Fibroblast of skin of right biceps (primary cell): ENCODE measurements at places on chromosomes 1 and 21.
A peak's percentile ranks its signal among the peaks of the same experiment; 100 is the strongest.

- no peak for DNase-seq
These were observed 55.5 kb upstream of the EPS8L3 start for GRCh38 chr1:109818988-109819764.

GRCh38 chr1:237281481-237281880 lies 239.5 kb downstream of the RYR2 start:
- no peak for DNase-seq

DNA sequence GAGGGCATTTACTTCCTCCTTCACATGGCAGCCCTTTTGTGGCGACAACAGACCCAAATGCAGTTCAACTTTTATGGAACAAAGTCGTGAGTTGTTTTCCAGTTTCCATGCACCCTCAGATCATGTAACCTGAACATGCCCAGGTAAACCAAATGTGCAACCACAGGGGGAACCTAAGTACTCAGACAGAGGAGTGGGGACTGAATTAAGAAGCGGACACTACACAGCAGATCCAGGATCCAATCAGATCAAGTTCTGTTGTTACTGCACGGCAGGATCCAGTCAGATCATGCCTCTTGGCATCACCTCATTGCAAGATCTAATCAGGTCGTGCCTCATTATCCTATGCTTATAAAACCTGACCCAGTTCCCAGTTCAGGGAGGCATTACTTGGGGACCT lies 115.7 kb downstream of the MATN1 start:
- no peak for DNase-seq

DNA sequence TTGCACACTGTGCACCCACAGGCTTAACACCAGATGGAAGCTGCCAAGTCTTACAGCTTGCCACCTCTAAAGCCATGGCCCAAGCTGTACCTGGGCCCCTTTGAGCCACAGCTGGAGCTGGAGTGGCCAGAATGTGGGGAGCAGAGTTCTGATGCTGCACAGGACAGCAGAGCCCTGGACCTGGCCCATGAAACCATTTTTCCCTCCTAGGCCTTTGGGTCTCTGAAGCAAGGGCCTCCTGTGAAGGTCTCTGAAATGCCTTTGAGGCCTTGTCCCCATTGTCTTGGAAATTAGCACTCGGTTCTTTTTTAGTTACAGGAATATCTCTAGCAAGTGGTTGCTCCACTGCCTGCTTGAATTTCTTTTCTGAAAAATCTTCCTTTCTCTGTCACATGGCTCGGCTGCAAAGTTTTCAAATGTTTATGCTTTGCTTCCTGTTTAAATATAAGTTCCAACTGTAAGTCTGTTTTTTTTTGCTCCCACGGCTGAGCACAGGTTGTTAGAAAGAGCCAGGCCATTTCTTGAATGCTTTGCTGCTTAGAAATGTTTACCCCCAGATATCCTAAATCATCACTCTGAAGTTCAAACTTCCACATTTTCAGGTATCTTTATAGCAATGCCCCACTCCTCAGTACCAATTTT lies 156.8 kb upstream of the GORAB start:
- no peak for DNase-seq

GRCh38 chr1:235635938-235636662 lies 13.5 kb downstream of the GNG4 start:
- no peak for DNase-seq

DNA sequence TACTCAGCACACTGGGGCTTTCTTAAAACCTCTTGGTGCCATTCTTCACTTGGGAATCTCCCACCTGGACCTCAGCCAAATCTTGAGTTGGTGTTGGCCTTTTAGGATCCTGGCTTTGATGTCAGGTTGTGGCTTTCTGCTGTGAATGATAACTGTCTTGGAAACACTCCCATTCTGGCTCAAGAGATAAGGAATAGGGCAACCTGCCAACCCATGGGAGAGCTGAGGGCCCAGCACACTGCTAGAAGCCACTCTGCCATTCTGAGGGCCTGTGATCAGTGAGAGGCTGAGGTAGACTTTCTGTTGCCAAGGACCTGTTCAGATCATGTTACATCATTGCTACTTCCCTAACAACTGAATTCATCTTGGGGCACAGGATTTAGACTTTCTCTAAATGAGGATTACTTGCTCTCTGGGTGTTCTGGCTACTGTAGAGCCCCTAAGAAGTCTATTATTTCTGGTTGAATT lies 45.8 kb downstream of the TTC39A start:
- DNase-seq: peak; percentile 22

DNA sequence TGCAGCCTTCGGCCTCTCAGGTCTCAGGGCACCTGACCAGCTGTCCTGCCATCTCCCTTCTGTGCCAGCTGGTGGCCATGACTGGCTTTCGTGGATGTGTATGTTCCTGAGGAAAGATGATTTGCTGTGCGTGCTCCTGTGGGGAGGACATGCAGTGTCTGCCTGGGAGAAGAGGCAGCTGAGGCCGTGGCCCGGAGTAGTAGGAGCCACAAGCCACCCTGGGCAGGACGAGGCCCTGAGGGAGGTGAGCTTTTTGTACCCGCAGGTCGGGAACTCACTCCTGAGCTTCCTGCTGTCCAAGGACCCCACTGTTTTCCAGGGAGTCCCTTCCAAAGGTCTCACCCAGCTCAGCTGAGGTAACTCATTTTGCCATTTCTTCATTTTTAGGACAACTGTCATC lies 58.5 kb downstream of the PIK3CD start:
- DNase-seq: no peak

DNA sequence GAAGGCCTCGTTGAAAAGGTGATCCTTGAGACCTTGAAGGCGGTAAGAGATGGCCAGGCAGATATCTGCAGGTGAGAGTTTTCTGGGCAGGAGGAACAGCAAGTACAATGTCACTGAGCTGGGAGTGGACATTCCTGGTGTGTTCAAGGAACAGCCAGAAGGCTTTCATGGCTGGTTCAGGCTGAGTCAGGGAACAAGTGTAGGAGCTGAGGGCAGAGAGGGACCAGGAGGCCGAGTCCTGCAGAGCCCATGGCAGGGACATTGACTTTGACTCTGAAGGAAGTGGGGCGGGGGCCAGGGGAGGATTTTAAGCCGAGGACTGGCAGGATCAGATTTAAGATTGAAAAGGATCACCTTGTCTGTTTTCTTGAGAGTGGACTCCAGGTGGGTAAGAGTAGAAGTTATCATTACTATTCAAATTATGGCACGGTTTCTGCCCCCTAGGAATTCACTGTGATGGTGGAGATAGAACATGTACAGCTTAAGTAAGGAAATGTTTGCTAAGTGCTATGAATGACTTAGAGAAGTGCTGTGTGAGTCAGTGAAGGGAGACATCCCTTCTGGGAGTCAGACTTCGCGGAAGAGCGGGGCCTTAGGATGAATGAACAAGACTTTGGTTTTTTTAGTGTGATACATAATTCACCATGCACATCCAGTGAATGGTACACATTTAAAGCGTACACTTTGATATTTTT lies 202.3 kb downstream of the KIF26B start:
- DNase-seq: peak; percentile 19

DNA sequence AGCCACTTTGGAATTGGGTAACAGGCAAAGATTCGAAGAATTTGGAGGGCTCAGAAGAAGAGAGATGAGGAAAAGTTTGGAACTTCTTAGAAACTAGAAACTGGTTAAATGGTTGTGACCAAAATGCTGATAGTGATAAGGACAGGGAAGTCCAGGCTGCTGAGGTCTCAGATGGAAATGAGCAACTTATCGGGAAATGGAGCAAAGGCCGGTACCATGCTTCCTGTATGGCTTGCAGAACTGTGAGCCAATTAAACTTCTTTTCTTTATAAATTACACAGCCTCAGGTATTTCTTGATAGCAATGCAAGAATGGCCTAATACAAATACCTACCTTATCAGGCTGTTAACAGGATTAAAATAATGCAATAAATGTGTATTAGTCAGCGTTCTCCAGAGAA lies 9.4 kb upstream of the TLR5 start:
- no peak for DNase-seq

DNA sequence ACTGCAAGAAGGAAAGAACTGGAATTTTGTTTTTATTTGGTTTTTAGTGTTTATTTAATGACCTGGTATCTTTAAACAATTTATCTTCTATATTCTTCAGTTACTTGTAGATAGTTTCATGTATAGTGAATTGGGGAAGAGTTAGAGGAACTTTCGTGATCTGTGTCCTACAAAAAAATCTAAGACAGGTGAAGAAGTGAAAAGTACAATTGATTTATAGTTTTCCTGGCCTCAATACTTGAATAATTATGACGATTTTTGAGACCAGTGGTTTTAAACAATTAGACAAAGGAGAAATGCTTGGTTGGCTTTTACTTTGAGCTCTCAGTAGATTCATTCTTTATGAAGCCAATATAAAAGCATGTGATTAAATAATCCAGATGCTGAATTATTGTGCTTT lies 7.5 kb downstream of the MIER1 start:
- no peak for DNase-seq

GRCh38 chr1:45206808-45207623 lies 611 bp upstream of the ZSWIM5 start:
- DNase-seq: no peak

DNA sequence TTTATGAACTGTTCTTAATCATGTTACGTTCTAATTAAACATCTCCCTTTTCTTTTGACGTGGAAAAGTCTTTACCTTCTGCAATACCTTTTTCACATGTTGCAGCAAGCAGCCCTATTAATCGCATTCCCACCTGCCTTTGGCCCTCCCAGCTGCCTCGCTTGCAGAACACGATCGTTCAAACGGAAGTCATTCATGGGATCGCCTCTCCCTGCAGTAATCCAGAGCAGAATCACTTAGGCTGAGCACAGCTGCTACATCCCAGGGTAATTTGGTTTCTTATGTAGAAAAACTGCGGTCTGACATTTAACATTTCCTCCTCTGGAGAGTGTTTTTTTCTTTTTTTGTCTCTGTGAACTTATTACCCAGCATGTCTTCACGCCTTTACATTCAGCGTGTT lies 206.3 kb downstream of the KIF26B start:
- no peak for DNase-seq

- no peak for DNase-seq
These were observed 22.6 kb downstream of the TUFT1 start for GRCh38 chr1:151562661-151563060.

GRCh38 chr1:162366671-162367070 lies 10.0 kb downstream of the SPATA46 start:
- no peak for DNase-seq

DNA sequence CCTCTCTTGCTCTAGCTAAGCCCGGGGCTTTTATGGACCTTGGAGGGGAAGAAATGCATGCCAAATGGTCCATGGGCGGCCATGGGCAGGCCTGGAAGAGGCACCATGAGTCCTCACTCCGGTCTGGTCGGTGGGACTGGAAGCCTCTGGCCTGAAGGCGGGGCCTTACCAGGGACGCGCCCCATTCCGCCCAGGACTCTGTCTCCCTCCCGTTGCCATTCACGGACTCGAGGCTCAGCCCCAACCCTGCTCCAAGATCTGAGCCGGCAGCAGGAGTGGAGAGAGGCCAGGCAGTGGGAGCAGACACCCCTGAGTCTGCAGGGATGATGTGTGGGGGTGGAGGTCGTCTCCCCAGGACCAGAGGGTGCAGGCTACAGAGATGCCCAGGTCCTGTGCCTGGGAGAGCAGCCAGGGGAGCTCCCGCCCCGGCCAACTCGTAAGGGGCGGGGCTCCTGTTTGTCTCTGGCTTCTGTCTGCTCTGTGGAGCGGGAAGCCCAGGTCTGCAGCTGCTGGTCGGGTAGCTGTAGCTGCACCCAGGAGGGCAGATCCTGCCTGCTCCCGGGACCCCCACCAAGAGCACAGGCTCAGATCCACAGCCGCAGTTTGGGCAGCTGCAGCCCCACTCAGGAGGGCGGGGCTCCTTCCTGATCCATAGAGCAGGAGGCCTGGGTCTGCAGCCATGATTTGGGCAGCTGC lies 8.3 kb upstream of the KANK4 start:
- DNase-seq: no peak

GRCh38 chr1:27517907-27518718 lies 28.1 kb upstream of the WASF2 start:
- DNase-seq: no peak

DNA sequence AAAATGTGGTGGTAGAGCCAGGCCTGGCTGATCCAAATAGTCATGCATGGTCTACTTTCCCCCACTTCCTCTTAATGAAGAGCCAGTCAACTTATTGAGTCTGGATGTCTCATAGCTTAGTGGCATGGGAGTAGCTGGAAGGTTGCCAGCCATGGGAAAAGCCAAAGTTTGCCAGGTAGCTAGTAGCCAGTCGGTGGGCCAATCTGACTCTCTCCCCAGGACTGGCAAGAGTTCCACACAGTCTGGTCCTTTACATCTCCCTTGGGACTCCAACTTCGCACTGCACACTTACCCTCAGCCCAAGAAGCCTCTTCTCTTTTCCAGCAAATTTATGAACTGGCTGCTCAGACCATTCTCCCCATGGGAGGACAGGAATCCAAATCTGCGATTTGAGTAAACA lies 8.3 kb downstream of the WARS2 start:
- peak; percentile 37 for DNase-seq

DNA sequence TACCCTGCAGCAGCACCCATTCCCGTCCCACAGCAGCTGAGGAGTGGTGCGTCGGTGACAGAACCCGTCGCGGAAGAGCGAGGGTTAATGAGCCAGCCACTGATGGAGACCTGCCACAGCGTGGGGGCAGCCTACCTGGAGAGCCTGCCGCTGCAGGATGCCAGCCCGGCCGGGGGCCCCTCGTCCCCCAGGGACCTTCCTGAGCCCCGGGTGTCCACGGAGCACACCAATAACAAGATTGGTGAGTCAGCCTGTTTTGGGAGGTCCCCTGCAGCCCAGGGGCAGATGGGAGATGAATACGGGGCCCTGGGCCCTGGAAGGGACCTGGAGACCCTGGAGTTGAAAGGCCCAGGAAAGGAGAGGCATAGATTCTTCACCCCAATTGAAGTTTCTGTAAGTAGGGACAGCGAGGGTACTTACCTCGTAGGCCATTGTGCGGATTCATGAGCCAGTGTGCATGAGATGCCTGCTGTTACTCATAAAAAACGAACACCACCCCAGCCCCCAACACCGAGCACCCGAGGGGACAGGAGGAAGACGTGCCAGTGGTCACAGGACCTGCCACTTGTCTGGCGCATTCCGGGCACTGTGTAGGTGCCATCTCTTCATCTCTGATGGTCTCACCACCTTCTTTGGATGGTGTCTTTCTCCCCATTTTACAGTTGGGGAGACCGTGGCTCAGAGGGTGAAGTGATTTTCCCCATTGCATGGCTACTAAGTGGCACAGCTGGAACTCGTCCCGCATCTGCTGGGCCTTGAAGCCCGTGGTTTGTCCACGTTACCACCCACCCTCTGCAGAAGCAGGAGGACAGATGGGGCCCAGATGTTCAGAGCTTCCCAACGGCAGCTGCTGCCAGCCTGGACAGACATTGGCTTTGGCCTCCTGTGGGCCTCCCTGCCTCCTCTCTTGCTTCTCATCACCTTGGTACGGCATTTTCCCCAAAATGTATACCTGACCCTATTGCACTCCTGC lies 28.3 kb upstream of the TNFRSF1B start:
- no peak for DNase-seq
